Non-pigmented ciliary epithelial cell (primary cell): ENCODE measurements at places on chromosomes 3 and 15.
A peak's percentile ranks its signal among the peaks of the same experiment; 100 is the strongest.

GRCh38 chr3:132804498-132804897, 82.3 kb upstream of the NPHP3 start:
- DNase-seq, result no peak

DNA sequence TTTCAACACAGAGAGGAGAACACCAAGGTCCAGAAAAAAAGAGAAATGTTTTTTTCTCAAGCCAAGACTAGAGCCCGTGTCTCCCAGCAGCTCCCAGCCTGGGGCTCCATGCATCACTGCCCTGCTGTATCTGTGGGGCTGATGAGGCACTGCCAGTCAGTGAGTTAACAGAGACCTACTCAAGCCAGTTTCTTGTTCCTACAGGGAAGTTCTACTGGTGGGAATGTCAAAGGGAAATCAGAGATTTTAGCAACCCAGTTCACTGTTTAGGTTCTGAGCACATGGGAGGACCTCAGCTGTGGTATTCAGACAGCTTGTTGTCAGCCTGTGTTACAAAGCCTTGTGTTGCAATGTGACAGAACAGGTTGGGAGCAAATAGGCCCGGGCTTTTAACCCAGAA, 234.3 kb downstream of the TLE3 start:
- DNase-seq, result no peak

GRCh38 chr15:48603123-48603500, 42.4 kb downstream of the FBN1 start:
- no peak for DNase-seq

GRCh38 chr15:100968050-100968966, 49.2 kb downstream of the LRRK1 start:
- DNase-seq, result peak; percentile 63

DNA sequence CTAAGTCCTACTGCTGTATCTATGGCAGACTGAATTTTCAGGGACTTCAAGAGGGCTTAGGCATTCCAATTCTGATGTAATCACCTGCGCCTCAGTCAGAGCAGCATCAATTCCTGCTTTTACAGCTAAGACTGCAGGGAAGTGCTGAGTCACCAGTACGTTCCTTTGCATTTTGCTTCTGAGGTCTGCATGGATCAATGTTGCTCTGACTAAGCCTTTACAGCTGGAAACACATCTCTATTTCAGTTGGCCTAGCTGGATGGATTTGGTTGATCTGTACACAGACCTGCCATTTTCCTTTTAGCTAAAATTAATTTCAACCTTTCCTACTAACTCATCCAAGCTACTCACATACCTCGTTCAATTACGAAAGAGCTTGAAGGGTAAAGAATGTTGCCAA, 51.3 kb downstream of the ETV5 start:
- DNase-seq, result peak; percentile 88

DNA sequence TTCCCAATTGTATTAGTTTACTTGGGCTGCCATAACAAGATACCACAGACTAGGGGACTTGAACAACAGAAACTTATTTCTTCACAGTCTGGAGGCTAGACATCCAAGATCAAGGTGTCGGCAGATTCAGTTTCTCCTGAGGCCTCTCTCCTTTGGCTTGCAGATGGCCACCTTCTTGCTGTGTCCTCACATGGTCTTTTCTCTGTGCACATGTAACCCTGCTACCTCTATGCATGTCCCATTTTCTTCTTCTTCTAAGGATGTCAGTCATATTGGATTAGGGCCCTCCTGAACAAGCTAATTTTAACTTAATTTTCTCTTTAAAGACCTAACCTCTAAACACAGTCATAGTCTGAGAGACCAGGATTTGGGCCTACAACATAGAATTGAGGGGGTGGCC, 336.7 kb upstream of the WNT5A start:
- no peak for DNase-seq
